GM06990 (cell line): ENCODE measurements at places on chromosomes 4 and X.

- DNase-seq = peak; percentile 26
These were observed 14.1 kb downstream of the RPS6KA3 start for GRCh38 chrX:20252381-20253231.

DNA sequence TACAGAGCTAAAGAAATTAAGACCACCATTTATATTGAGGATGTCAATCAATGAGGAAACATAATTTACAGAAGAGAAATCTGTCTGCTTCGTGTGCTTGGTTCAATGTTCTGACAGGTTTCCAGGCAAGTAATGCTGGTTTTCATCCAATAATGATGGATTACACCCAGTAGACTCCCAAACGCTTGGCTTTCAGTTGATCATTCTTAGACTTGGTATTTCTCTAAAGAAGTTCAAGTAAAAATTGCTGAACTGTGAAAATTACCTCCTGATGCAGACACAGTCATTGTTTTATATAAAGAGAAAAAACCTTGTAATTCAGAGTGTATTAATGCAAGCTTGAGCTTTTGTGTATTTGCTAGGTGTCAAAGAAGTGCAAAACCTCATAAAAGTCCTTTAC is 85.0 kb downstream of the VCX3A start:
- no peak for DNase-seq

DNA sequence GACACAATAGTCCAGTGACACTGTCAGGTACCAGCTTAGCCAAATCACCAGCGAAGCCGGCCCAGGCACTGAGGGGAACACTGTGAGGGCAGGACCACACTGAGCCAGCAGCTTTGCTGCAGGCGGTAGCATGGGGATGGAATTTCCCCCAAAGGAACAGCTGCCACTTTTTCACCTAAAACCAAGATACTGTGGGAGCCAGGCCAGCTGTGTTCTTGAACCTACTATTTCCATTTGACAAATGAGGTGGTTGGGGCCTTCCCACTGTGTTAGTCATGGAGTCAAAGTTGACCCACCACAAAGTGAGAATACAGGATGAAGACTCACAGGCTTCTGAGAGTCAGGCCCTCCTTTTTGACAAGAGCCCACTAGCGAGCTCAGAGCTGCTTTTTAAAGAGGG is 70.7 kb upstream of the SH3RF1 start:
- DNase-seq = peak; percentile 23

DNA sequence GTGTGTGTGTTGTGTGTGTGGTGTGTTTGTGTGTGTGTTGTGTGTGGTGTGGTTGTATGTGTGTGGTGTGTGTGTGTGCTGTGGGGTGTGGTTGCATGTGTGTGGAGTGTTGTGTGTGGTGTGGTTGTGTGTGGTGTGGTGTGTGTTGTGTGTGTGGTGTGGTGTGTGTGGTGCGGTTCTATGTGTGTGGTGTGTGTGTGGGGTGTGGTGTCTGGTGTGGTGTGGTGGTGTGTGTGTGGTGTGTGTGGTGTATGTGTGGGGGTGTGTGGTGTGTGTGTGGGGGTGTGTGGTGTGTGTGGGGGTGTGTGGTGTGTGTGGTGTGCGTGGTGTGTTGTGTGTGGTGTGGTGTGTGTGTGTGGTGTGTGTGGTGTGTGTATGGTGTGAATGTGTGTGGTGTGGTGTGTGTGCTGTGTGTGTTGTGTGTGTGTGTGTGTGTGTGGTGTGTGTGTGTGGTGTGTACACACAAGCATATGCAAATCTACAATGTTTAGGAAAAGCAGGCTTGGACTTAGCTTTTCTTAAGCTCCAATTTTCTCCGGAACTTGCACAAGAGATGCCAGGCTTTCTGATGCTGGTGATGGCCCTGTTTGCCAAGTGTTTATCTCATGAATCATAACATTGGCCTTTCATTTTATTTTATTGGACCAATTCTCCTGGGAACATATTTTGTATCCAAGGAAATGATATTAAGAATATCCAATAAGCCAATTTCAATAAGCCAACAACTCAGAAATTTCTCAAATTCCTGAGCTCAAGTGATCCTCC is 148.7 kb downstream of the SPATA18 start:
- no peak for DNase-seq

GRCh38 chrX:102739657-102740056 is 19.1 kb downstream of the GPRASP3 start:
- no peak for DNase-seq

DNA sequence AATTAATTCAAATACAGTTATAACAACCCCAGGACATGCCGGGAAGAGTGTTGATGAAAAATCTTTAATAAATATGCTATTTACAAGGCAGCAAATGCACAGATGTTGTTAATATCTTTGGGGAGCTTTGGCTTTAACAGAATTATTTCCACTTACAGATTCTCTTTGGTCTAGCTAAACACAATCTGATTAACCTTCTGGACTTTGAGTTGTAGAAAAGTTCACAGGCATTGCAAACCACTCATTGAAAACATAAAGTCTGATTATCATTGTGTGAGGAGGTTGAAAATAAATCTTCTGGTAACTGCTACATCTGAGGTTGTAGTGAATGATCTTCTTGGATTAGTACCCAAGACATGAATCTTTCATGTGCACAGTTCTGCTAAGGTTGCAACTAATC is 255.6 kb downstream of the LHFPL1 start:
- DNase-seq = no peak

DNA sequence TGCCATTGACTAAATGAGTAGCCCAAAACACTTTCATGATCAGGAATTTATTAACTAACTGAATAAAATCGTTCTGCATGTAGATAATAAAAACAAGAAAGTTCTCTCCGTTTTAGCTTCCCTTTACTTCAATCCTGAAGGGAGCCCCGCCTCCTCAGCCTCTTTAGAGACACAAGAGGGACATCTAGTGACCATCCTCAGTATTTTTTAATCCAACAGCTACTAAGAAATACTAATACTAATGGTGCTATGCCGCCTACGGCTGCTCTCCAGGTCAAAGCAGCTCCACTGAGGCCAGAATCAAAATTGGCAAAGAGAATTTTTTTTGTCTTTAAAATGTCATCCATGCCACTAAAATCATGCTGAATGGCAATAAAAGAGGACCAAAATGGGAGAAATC is 3.2 kb upstream of the PCDH19 start:
- no peak for DNase-seq

- peak; percentile 47 for DNase-seq
These were observed 78.0 kb upstream of the DRD5 start for GRCh38 chr4:9703391-9703790.

GRCh38 chr4:3294401-3295241 is 1.8 kb downstream of the RGS12 start:
- no peak for DNase-seq

DNA sequence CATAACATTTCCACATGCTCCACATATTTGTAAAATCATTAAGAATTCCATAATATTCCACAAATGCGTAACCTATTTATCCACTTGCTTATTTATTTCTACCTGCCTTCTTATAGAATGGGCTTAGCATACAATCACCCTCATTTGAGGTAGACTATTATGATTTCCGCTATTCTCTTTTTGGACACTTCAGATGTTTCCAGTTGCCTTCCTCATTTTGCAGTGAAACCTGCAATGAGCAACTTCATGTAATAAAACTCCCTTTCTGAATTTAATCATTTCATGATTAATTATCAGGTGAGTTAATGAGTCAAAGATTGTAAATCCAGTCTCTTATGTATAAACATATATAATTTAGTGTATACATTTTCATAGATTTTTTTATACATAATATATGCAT is 58.0 kb downstream of the PPP3CA start:
- DNase-seq = no peak

GRCh38 chrX:106862972-106863688 is 40.0 kb downstream of the RIPPLY1 start:
- DNase-seq = peak; percentile 15

- no peak for DNase-seq
These were observed 64.4 kb upstream of the TEX13D start for GRCh38 chrX:124268099-124268498.

DNA sequence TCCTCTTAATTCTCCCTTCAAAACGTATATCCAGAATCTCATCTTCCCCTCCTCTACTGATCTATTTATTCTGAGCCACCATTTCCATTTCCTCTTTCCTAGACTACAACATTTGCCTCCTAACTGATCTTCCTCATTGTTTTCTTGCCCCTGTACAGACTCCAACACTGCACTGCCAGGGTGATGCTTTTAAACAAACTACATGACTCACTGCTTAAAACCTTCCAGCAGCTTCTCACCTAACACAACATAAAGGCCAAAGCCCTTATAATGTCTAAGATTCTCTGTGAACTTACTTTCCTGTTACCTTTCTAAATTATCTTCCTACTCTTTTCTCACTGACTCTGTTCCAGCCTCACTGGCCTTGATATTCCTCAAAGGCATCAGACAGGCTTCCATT is 161.0 kb upstream of the HS3ST1 start:
- no peak for DNase-seq

DNA sequence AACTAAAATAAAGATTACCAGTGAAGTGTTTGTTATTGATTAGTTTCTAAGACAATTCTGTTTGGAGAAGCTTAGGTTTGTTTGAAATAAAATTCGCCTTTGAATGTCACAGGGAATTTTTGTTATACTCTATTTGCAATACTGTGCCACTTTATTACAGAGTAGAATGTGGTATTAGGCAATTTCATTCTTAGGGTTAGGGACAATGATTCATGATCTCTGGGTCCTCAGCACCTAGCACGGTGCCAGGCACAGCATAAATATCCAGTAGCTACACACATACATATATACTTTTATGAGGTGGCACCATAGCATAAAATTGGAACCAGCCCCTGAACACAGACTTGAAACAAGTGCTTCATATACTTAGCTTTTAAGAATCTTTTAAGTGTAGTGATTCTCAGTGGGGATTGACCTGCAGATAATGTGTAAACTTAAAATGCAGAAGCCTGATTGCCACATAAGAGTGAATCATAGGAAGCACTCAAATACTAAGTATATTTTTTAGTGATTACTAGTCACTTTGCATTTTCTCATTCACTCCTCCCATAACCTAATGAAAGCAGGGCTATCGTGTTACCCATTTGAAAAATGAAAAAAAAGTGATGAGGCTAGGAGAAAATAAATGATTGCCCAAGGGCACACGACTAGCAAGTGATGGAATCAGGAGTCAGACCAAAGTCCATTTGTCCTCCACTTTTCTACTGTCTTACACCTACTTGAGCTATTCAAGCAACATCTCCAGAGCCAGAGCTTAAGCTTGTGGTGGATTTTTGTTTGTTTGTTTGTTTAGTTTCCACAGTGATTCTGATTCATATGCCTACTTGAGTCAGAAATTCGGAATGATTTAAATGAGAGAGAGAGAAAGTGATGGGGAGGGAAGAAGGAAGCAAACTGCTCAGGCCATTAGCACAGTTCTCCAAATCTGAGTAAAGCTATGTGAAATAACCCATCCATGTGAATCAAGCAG is 366.0 kb upstream of the FGF13 start:
- no peak for DNase-seq

DNA sequence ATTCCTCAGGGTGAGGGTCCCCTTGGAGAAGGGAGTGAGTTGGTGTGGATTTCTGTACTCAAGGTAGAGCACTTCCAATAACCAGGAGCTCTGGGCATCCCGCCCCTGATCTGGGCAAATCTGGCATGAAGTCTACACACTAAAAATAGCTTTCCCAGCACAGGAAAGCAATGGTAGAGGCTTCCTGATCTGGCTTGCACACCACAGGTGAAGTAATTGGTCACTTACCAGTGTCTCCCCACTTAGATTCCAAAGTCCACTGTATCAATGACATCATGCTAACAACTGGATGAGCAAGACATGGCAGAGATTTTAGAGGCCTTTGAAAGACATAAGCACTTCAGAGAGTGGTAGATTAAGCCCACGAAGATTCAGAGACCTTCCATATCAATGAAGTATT is 17.8 kb upstream of the IDS start:
- no peak for DNase-seq

- no peak for DNase-seq
These were observed 20.2 kb upstream of the CHRNA9 start for GRCh38 chr4:40314951-40315350.

DNA sequence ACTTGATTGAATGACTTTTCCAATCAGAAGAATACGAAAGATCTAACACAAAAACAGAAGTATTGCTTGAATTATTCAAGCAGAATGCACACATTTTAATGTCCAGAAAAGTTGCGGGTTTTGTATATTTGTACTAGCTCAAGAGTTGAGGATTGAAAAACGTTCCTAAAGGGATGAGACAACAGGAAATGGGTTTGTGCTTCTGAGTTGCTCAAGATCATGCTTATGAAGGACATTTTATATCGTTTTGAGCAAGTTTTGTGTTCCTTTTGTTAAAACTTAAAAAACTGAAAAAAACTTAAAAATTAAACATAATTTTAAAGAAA is 353 bp upstream of the SMIM10 start:
- DNase-seq = no peak

GRCh38 chr4:128572778-128573241 is 236.7 kb upstream of the JADE1 start:
- no peak for DNase-seq

DNA sequence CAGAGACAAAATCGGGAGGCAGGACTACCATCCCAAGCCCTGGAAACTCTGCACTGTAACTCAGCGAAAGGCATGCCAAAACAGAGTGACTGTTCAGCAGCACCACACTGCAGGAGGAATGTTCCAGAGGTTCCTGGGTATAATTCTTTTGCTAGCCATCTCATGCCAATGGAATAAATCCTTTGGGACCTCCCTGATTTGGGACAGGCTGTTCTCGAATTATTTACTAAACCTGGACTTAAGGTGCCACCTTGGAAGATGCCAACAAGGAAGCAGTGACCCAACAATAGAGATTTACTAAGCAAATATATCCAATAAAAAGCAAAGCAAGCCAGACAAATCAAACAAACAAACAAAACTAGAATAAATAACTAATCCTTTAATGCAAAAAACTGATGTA is 9.3 kb downstream of the AADAT start:
- no peak for DNase-seq

DNA sequence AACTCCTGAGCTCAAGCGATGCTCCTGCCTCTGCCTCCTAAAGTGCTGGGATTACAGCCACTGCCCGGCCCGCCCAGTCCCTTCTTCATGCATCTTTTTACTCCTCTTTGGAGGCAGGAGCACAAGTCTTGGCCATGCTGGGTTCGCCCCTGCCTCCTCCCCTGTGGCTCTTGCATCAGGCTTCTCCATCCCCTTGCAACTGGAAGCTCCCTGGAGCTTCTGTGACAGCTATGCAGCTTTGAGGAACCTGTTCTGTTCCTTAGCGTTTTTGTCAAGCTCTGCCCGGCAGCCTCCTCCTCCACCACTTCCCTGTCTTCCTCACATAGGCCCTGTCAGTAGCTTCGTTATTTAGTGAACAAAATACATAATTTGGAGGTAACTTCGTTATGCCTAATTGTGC is 73.9 kb downstream of the PSAPL1 start:
- DNase-seq = no peak

DNA sequence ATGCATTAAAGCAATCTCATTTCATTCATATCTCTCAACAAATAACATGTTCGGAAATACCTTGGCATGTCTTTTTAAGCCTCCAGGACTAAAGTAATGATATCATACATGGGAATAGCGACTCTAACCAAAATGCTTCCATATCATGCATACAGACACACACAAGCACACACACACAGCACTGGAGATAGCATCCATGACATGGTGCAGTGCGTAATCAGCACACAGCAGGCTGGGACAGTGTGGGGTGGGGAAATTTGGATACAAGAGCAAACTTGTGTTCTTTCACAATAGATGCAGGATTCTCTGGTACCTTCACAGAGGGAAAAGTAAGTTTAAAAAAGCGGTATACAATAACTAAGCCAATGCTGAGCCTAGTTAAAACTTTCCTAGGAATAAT is 132.3 kb upstream of the HPGD start:
- no peak for DNase-seq

- no peak for DNase-seq
These were observed 7.4 kb upstream of the SMS start for GRCh38 chrX:21933077-21933476.

- DNase-seq = peak; percentile 57
These were observed 2.8 kb upstream of the PARM1 start for GRCh38 chr4:74930162-74930561.
